ENCODE measurements at places on chromosomes 12 and 14. TPM values are rescaled to one million over a fixed set of nuclear protein-coding genes. Genes with fewer than 3 reads are reported as not detected.

The MAP1LC3B2 gene
- 1.6 TPM for total RNA-seq

The KLHDC1 gene
- 0.50 TPM for total RNA-seq

The RIMBP2 gene
- 0.01 TPM for total RNA-seq

The SLC2A14 gene
- total RNA-seq, result 0.08 TPM

The CABP1 gene
- total RNA-seq, result 0.14 TPM

The CLEC12A gene
- total RNA-seq, result not detected

The CLEC4C gene
- not detected for total RNA-seq

The DNAI7 gene
- total RNA-seq, result 0.07 TPM

The ST8SIA1 gene
- 0.06 TPM for total RNA-seq

The PTPRQ gene
- 0.03 TPM for total RNA-seq

The RNU7-1 gene
- not detected for total RNA-seq

The BICDL1 gene
- total RNA-seq, result 4.5 TPM

The PRR4 gene
- total RNA-seq, result 1.5 TPM

The MOAP1 gene
- total RNA-seq, result 15.5 TPM

The TARBP2 gene
- total RNA-seq, result 61.9 TPM

The SLC25A29 gene
- total RNA-seq, result 9.9 TPM

The ACSM4 gene
- not detected for total RNA-seq

The CYP27B1 gene
- 1.4 TPM for total RNA-seq

The NKX2-1 gene
- 0.06 TPM for total RNA-seq

The KLRC3 gene
- total RNA-seq, result not detected

The DPPA3 gene
- total RNA-seq, result not detected

The ANAPC7 gene
- total RNA-seq, result 55.0 TPM

The PTPN6 gene
- 10.3 TPM for total RNA-seq

The ADAM21 gene
- total RNA-seq, result not detected

The SLC25A47 gene
- total RNA-seq, result not detected

The LRTM2 gene
- not detected for total RNA-seq

The CLEC14A gene
- not detected for total RNA-seq

The CMTM5 gene
- not detected for total RNA-seq

The HCAR2 gene
- total RNA-seq, result 0.78 TPM

The AICDA gene
- total RNA-seq, result 0.15 TPM

The SERPINA4 gene
- total RNA-seq, result not detected

The SAMD15 gene
- 2.6 TPM for total RNA-seq

The ITGA5 gene
- 93.8 TPM for total RNA-seq

The VWF gene
- total RNA-seq, result 0.34 TPM

The SLC4A8 gene
- 1.2 TPM for total RNA-seq

The NKX2-8 gene
- total RNA-seq, result 3.8 TPM

The FAM181A gene
- total RNA-seq, result not detected

The KRT79 gene
- not detected for total RNA-seq

The ZNF84 gene
- total RNA-seq, result 15.7 TPM

The RIPK3 gene
- not detected for total RNA-seq

The DIO2 gene
- 9.2 TPM for total RNA-seq

The NEUROD4 gene
- not detected for total RNA-seq

The CDH24 gene
- 4.2 TPM for total RNA-seq

The CNTN1 gene
- 64.6 TPM for total RNA-seq

The TSPAN8 gene
- total RNA-seq, result 0.15 TPM
